GM12892 (cell line): ENCODE measurements at places on chromosomes 5 and 9.

GRCh38 chr5:60843386-60843935, 608 bp downstream of the ELOVL7 start:
- peak; percentile 31 for DNase-seq

DNA sequence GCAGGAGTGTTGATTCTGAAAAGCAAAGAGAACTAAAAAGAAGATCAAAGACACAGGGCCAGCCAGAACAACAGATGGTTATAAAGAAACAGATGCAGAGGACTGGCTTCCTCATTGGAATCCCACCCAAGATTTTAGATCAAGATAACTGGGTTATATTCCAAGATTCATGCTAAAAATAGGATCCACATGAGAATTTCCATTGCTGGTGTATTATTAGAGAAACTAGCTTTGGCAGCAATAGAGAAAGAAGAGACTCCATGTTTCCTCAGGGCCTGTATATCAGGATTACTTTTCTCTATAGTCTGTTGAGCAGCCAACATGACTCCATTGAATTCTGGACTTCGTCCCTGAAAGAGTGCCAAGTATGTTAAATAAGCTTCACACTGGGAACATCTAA, 367.3 kb downstream of the TUSC1 start:
- DNase-seq = no peak

GRCh38 chr5:106661866-106662265, 1008.9 kb downstream of the EFNA5 start:
- no peak for DNase-seq

DNA sequence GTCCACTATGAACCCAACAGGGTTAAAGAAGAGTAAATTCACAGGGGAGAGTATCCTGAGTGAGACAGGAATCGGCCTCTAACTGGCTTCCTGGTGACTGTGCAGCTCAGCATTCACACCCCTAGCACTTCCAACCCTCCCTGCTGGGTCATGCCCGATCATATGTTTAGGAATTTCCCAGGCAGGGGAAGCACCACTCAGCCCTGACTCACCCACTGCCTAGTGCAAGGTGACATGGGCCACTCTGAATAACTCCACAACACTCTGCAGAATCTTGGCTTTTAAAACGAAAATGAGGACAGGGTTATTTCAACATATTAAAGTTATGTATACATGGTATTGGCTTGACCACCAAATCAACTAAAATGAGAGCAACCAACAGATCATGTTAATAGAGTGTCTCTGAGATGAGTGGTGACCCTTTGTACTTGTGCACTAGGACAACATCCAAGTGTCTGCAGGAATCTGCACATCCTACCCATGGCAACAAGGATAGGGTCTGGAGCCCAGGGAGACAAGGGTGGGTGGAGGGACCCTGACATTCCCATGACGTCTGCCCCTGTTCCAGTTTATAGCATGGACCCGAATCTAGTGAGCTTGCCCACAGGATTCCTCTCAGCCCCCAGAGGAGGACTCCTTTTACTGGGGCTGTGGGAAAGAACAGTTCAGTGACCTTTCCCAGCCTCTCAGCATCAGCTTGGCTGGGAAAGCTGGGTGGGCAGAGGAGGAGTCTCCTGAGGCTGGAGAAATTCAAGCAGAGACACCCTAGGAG, 485.8 kb downstream of the SEMA5A start:
- no peak for DNase-seq

DNA sequence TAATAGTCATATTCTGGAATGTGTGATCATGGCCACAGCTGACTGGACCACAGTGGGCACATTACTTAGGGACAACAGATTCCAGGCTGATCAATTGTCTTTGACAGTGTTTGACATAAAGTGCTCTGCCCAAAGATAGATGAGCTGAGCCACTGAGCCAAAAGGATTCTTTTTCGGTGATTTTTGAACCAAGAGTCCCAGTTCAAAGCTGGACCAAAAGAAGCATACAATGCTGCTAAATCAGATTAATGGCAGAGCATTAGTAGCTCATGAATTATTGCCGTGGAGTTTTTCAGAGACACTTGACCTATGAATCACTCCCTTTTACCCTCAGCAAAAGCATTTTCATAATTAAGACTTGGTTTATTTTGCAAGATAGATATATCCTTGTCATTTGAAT, 160.6 kb downstream of the IZUMO3 start:
- no peak for DNase-seq

GRCh38 chr9:35085078-35085477, 5.3 kb upstream of the FANCG start:
- no peak for DNase-seq

DNA sequence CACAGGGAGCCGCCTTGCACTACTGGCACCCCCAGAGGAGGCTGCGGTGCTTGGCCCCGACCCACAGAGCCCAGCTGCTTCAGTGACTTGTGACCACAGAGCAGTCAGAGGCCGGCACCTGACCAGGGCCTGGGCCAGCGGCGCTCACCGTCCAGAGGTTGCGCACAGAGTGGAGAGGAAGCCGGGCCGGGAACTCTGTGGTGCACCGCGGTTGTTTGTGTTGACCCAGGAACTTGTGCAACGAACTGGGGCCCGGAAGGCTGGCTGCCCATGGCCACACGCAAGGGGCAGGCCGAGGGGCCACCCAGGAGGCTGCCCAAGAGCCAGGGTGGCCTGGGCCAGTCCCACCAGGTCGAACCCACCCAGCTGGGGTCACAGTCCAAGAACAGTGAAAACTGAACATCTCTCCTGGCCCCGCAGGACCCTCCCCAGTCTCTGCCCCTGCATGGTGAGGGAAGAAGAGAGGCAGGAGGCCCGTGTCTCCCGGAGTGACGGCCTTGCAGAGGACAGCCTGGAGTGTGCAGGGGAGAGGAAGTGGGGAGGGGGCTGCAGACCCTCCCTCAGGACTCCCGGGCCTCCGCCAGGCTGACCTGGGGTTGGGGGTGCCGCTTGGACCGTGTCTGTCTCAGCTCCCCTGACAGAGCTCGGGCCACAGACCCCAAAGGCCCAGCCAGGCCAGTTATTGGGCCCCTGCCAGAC, 42.8 kb upstream of the EGFL7 start:
- DNase-seq = no peak

GRCh38 chr5:58410441-58410840, 49.4 kb downstream of the PLK2 start:
- DNase-seq = no peak

- DNase-seq = no peak
Observed at GRCh38 chr5:150488519-150489359, 19.2 kb upstream of the NDST1 start.

GRCh38 chr5:64666078-64666477, 24.2 kb upstream of the SHISAL2B start:
- no peak for DNase-seq

DNA sequence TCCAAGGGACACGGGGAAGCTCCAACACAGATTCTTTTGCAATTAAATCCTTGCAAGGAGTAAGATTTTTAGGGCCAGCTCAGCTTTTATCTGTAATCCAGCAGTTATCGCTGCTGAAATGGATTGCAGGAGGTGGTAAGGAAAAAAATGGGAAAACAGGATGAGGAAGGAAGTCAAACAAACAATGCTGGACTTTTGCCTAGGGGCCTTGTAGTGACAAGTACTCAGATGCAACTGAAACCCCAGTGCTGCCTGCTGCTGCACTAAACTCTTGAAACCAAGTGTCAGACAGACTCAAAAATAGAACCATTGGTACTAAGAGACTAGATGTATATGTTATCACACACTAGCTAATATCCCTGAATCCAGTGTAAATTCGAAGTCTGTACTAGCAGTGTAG, 309.2 kb downstream of the CTNND2 start:
- DNase-seq = no peak

DNA sequence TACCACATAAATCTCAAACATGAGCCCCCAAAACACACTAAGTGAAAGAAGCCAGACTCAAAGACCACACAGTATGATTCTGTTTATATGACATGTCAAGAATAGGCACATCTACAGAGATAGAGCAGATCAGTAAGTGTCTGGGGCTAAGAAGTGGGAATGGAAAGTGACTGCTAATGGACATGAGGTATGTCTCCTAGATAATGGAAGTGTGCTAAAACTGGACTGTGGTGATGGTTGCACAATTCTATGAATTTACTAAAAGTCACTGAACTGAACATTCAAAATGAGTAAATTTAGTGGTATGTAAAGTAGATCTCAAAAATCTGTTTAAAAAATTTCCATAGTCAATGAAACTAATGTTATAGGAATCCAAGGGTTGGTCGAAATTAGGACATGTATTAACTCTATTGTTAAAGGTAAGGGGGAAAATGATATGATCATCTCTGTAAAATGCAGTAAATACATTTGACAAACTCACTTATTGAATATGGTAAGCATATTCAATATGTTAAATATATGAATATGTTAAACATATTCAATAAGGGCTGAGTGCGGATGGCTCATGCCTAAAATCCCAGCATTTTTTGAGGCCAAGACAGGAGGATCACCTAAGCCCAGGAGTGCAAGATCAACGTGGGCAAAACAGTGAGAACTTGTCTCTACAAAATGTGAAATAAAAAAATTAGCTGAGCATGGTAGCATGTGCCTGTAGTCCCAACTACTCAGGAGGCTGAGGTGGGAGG, 51.7 kb downstream of the NUP155 start:
- DNase-seq = no peak

DNA sequence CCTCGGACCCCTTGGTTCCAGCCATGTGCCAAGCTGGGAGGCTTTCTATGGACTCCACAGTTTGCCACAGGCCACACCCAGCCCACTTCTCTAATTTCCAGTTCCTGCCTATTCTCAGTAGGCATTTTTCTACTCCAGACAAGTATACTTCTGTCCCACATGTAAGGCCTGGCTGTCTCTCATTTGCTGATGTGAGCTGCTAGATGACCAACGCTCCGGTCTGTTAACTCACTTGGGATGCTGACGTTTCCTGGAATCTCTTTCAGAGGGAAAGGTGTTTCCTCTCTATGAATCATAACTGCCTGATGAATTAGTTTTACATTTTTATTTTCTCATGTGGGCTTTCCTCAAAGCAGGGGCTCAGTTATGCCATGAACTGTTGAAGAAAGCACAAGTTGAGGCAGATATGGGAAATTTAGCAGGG, 36.3 kb downstream of the ERGIC1 start:
- DNase-seq = no peak

- no peak for DNase-seq
Observed at GRCh38 chr5:113047733-113048652, 71.4 kb downstream of the DCP2 start.

- no peak for DNase-seq
Observed at GRCh38 chr5:151498395-151499155, 51.2 kb downstream of the SLC36A1 start.

DNA sequence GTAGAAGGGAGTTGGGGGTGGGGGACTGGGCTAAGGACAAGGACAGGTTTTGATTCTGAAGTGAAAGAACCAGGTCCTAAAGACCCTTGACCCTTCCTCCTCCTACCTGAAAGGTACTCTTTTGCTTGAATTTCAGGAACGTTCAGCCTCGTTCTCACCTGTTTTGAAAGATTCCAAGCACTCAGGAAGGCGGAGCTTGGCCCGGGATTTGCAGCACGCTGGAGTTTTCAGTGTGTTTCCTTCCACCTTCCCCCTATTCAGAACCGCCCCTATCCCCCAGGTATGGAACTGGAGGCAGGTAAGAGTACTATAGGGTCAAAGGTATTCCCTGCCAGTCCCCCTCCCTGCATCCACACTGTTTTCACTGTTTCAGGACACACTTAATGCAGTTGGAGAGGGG, 7.1 kb downstream of the EGR1 start:
- DNase-seq = no peak

DNA sequence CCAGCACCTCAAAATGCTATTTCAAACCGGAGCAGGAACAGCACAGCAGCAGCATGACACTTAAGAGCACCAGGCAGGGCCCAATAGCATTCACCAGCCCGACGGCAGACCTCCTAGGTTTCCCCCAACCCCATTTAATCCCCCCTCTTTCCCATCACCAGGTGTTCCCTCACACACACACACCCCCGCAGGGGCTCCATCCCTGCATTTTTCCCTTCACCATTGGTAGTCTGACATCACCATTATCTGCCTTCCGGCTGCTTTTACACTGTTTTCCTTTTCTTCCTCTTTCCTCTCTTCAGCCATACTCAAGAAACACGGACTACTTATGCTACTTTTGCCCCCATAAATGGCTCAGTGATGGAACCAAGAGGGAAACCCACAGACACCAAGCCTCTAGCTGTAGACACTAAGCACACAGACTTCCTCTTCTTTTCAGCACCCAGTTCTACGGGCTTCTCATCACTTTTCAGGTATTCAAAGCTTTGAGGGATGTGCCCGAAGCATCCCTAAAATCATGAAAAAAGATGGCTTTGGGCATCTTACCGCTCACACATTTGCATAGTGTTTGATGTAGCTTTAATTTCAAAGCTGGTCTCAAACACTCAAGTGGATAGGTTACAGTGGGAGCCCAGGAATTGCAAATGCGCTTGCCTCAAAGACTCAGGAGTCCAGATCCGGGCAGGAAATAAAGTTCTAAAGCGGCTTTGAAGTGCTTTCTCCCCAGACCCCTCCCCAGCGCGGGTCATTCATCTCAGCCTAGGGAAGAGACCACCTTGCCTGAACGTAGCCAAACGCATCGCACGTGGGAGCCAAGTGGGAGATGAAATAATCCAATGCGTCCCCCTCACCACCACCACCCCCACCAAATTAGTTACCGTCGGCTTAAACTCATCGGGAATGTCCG, 141.5 kb downstream of the TSSK1B start:
- no peak for DNase-seq

- DNase-seq = no peak
Observed at GRCh38 chr9:81787747-81788632, 98.6 kb upstream of the TLE1 start.

DNA sequence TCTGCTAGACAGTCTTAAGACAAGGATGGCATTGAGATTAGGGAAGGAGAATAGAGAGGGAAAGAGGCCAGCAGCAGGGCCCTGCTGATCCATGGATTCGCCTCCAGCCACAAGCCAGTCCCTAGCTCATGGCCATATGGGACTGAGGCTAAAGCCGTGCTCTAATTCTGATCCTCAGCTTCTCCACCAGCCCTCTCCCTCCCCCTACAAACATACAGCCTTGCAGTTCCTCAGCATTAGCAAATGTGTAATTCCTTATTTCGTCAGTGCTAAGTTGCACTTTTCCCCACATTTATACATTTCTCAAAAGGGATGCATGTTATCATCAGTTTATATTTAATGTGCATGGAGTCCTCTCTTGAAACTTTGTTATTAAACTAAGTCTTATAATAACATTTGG, 34.8 kb downstream of the ZNF462 start:
- DNase-seq = no peak

- DNase-seq = no peak
Observed at GRCh38 chr9:90162819-90163218, 479.8 kb downstream of the DIRAS2 start.

DNA sequence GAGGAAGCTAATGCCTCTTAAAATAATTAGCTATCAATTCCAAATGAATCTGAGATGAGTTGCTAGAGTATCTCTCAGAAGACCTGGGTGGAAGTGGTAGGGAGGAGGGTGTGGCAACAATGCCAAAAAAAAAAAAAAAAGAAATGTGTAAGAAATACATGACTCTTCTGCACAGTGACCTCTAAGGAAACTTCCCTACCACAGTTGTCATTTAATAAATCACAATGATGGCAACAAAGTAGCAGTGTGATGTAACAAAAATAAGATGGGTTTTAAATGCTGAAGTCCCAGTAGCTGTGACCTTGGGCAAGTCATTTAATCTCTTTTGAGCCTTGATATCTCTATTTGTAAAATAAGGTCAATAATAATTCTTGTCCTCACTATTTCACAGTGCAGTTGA, 7.2 kb downstream of the FOXD1 start:
- DNase-seq = no peak

- no peak for DNase-seq
Observed at GRCh38 chr5:56683281-56683680, 132.1 kb upstream of the MAP3K1 start.

GRCh38 chr5:150783422-150783928, 4.9 kb downstream of the SMIM3 start:
- DNase-seq = no peak

GRCh38 chr5:72301557-72301956, 18.5 kb downstream of the MRPS27 start:
- no peak for DNase-seq
